ENCODE measurements at places on chromosomes 4 and X.

GRCh38 chr4:108247387-108248049, 78.8 kb upstream of the LEF1 start:
- peak; percentile 94 for DNase-seq

DNA sequence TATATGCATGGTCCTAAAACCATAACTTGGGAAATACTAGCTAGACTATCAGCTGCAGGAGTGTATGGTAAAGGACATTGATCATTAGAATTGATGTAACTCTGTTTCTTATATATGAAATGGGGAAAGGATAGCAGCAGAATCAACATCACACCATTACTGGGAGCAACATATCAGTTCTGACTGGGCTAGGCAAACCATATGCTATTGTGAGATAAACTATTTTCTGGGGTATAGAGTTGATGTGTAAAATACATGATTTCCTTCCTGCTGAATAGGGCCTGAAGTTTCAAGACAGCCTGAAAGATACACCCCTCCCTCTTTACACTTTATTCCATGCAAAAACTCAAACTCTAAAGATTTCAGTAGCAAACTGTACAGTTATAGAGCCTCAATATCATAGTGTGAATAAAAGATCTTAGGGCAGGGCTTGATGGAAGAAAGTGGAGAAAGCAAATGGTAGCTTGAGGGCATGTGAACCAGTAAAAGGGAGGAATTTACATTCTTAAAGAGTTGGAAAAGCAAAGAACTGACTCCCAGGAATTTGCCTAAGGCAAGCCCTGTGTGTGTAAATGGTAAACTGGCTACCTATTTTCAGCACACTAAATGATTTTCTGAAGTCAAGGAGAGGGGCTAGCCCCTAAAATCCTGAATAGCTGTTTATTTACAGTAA, 404.1 kb downstream of the MAPK10 start:
- DNase-seq: no peak

DNA sequence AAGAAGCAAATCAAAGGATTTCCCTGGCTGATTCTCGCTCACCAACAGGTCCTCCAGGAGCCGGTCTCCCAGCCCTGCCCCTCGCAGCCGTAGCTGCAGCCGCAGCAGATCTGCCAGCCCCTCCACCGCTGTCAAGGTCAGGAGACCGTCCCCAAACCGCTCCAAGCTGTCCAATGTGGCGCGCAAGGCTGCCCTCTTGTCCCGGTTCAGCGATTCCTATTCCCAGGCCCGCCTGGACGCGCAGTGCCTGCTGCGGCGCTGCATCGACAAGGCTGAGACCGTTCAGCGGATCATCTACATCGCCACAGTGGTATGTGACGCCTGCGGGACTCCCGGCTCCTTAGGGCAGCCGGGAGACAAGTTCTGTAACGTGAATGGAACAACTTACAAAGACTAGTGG, 25.6 kb downstream of the SPATA18 start:
- no peak for DNase-seq

- no peak for DNase-seq
These were observed 3.1 kb upstream of the GPR78 start for GRCh38 chr4:8577046-8577445.

GRCh38 chrX:13220916-13221315, 98.9 kb downstream of the ATXN3L start:
- DNase-seq: no peak

All from NCI-H1092 treated with DMSO at 0.1 percent for 48 hours (cell line).